ENCODE measurements at places on chromosomes 1 and 21.
A peak's percentile ranks its signal among the peaks of the same experiment; 100 is the strongest.

GRCh38 chr1:29645586-29645985, 409.3 kb downstream of the PTPRU start:
- peak overlapping the region; percentile 60 for H3K27ac ChIP-seq
- no peaks in the 10 kb centered on the region for H3K36me3 ChIP-seq
- H3K4me1 ChIP-seq = no peaks in the 10 kb centered on the region
- DNase-seq = no peak
- H3K27me3 ChIP-seq = peaks cover 9% of the 10 kb centered on the region
- no peak overlapping the region for H3K4me3 ChIP-seq

GRCh38 chr1:244678697-244679096, 25.8 kb downstream of the DESI2 start:
- peaks cover 3% of the 10 kb centered on the region for H3K4me1 ChIP-seq
- DNase-seq = no peak
- peaks cover 79% of the 10 kb centered on the region for H3K36me3 ChIP-seq
- no peak overlapping the region for H3K4me3 ChIP-seq

GRCh38 chr1:166972826-166973225, 2.5 kb downstream of the ILDR2 start:
- no peak for DNase-seq
- no peak overlapping the region for H3K4me3 ChIP-seq
- no peaks in the 10 kb centered on the region for H3K36me3 ChIP-seq
- peaks cover 61% of the 10 kb centered on the region for H3K27me3 ChIP-seq

- no peak for DNase-seq
- H3K4me1 ChIP-seq = no peaks in the 10 kb centered on the region
- peaks cover 7% of the 10 kb centered on the region for H3K27me3 ChIP-seq
Measured at GRCh38 chr1:78279051-78279450, 211.7 kb upstream of the PTGFR start.

- peaks cover 5% of the 10 kb centered on the region for H3K36me3 ChIP-seq
- no peak overlapping the region for H3K4me3 ChIP-seq
- peaks cover 68% of the 10 kb centered on the region for H3K4me1 ChIP-seq
- DNase-seq = no peak
Measured at GRCh38 chr1:218357211-218357892, 12.2 kb downstream of the TGFB2 start.

DNA sequence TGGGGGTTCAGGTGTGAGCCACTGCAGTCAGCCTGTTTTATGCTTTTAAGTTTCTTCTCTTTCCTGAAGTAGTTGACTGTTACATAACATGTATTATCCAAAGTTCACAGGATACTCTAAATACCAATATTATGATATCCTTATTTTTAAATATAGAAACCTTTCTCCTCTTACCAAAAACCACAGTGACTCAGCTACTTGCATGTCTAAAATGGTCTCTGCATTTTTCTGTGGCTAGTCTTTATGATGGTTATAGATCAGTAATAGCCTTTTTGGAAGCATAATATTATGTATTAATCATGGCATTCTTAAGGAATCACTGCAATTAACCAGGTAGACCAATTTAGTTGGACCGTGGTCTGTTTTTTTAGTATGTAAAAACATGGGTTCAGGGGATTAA, 210.8 kb upstream of the CACYBP start:
- no peaks in the 10 kb centered on the region for H3K4me1 ChIP-seq
- H3K4me3 ChIP-seq = no peak overlapping the region
- H3K36me3 ChIP-seq = no peaks in the 10 kb centered on the region
- no peaks in the 10 kb centered on the region for H3K27me3 ChIP-seq
- no peak for DNase-seq

GRCh38 chr1:20711285-20712214, 6.3 kb downstream of the KIF17 start:
- DNase-seq = peak; percentile 53
- no peak overlapping the region for H3K4me3 ChIP-seq
- peaks cover 24% of the 10 kb centered on the region for H3K4me1 ChIP-seq
- H3K27me3 ChIP-seq = peaks cover 11% of the 10 kb centered on the region
- no peaks in the 10 kb centered on the region for H3K36me3 ChIP-seq

DNA sequence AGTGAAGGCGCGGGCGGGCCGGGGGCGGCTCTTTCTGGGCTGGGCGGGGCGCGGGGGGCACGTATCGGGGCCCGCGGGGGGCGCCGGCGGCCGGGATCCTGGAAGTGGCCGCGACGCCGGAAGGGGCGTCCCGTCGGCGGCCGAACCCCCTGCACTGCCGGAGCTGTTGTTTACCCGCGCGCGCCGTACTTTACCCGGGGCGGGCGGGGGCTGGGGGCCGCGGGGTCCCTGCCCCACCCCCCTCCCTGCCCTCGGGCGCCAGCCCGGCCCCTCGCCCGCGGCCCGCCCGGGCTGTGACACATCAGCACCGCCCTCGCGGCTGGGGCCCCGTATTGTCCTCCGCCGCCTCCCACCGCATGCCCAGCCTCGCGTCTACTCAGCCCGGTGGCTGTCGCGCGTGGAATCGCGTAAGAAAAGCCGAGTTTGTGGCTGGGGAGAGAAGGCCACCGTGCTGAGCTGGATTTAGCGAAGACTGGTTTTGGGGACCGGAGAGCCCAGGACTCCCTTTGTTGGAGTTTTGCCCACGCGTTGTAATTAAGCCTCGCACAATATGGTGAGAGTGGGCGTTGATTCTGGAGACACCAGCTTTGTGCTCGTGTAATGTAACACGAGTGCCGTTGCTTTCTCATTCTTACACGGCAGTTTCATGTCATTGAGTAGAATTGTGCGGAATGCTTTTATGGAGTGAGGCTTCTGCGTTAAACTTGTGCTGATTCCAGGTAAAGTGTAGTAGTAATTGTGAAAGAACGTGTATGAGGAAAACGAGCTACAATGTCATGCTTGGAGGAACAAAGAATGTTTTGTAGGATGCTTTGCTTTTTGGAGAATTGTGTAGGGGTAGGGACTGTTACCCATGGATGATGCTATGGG, 559 bp downstream of the BACH1 start:
- peak overlapping the region; percentile 94 for H3K4me3 ChIP-seq
- H3K36me3 ChIP-seq = peaks cover 26% of the 10 kb centered on the region
- DNase-seq = no peak
- H3K4me1 ChIP-seq = peaks cover 45% of the 10 kb centered on the region
- peak overlapping the region; percentile 88 for H3K27ac ChIP-seq
- peaks cover 3% of the 10 kb centered on the region for H3K27me3 ChIP-seq

DNA sequence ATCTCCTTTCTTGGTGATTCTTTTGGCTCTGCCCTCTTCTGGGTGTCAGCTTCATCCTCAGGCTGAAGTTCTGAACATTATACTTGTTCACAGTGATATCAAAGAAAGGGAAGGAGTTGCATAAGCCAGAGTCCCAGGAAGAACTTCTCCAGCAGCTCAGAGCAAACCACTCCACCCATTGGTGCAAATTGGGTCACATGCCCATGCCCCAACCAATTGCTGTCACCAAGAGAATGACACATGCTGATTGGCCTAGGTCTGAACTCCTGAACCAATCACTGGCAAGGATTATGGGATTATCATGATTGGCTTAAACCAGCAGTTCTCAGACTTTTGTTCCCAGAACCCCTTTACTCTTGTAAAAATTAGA, 256.5 kb upstream of the TMEM51 start:
- no peak for DNase-seq
- peaks cover 11% of the 10 kb centered on the region for H3K27me3 ChIP-seq
- no peak overlapping the region for H3K4me3 ChIP-seq

- peaks cover 10% of the 10 kb centered on the region for H3K27me3 ChIP-seq
- peaks cover 53% of the 10 kb centered on the region for H3K4me1 ChIP-seq
- no peak for DNase-seq
- no peaks in the 10 kb centered on the region for H3K36me3 ChIP-seq
Measured at GRCh38 chr21:42624095-42624790, 29.2 kb upstream of the PDE9A start.

DNA sequence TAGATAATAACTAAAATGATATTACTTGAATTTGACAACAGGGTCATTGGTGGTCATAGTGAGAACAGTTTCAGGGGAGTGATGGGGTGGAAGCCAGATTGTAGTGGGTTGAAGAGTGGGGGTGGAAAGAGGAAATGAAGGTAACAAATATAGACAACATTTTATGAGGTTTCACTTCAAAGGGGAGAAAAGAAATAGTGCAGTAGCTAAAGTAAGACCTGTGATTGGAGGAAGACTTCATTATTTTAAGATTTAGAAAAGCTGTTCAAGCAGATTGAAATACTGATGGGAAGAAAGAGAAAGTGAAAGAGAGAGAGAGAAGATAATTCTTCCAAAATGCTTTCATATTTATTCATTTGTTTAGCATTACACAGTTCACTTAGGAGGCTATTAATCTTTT, 52.0 kb upstream of the KCNA3 start:
- no peak for DNase-seq
- H3K4me3 ChIP-seq = no peak overlapping the region
- H3K36me3 ChIP-seq = no peaks in the 10 kb centered on the region
- no peak overlapping the region for H3K27ac ChIP-seq
- no peaks in the 10 kb centered on the region for H3K4me1 ChIP-seq

DNA sequence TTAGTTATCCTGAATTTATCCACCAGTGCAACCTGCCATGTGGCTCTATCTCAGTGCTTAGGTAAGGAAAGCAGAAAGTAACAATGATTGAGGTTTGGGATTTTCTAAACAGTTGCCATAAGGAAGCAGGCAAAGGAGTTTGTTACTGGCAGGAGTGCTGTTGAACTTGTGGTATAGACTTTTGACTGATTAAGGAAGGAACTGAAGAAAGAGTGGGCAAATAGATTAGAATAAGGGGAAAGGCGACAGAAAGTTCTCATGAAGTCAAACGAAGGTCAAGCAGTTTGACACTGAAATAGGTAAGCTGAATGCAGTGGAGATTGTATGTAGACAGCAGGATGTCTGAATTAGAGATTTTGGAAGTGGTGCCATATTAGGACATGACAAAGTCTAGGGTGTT, 24.2 kb upstream of the CR2 start:
- H3K27ac ChIP-seq = no peak overlapping the region
- no peaks in the 10 kb centered on the region for H3K36me3 ChIP-seq
- H3K27me3 ChIP-seq = peaks cover 14% of the 10 kb centered on the region
- no peak overlapping the region for H3K4me3 ChIP-seq
- DNase-seq = no peak
- no peaks in the 10 kb centered on the region for H3K4me1 ChIP-seq

DNA sequence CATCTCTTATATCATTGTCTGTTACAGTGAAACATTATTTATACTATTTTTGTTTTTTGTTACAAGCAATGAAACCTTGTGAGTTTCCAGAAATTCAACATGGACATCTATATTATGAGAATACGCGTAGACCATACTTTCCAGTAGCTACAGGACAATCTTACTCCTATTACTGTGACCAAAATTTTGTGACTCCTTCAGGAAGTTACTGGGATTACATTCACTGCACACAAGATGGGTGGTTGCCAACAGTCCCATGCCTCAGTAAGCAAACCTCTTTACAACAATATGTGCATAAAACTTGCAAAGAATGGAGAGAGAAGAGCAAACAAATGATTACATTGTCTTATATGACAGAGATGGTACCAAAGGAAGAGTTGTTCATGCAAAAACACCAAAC, 22.4 kb downstream of the CFHR4 start:
- no peaks in the 10 kb centered on the region for H3K27me3 ChIP-seq
- no peak for DNase-seq
- H3K36me3 ChIP-seq = no peaks in the 10 kb centered on the region
- H3K27ac ChIP-seq = no peak overlapping the region
- no peaks in the 10 kb centered on the region for H3K4me1 ChIP-seq
- H3K4me3 ChIP-seq = no peak overlapping the region

DNA sequence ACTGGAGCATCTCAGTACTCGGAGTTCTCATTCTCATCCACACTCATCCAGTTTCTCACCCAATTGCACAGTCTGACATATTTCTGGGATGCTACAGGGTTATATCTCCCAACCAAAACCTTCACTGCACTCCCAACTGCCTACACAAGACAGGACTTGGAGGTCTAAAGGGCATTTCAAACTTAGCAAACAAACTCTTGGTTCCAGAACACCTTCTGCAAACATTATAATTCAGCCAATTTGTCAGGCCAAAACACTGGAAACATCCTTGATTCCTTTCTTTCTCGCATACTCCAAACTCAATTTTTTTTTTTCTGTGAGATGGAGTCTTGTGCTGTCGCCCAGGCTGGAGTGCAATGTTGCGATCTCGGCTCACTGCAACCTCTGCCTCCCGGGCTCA, 7.9 kb downstream of the SLAMF1 start:
- DNase-seq = no peak
- H3K4me1 ChIP-seq = peaks cover 26% of the 10 kb centered on the region
- H3K4me3 ChIP-seq = no peak overlapping the region
- peaks cover 3% of the 10 kb centered on the region for H3K27me3 ChIP-seq

DNA sequence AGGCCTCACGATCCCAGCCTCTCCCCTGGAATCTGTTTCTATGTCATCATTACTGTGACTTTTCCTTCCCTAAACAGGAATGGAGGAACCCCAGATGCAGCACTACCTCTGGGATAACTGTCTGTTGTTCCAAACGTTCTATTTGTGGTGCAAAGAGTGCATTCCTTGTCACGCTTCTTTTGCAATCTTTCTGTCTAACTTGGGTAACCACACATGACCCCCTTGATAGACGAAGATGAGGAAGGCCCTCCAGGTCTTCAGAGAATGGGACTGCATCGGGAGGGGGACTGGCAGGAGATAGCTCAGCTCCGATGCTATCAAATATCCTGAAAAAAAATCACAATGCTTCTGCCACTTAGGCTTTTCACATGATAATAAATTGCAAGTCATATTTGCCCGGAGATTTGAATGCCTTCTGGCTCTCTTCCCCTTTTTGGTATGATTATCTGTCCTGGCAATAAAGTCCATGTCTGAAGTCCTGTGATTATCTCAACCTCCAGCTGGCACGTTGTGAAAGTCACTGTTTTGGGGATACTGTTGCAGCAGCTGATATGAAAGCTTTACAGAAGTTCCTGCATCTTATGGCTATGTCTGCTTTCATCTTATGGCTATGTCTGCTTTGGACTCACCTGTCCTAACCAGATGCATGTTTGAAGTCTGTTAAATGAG, 148.7 kb upstream of the LMO4 start:
- peaks cover 65% of the 10 kb centered on the region for H3K4me1 ChIP-seq
- no peak overlapping the region for H3K27ac ChIP-seq
- H3K27me3 ChIP-seq = no peaks in the 10 kb centered on the region

GRCh38 chr21:41742073-41742875, 24.6 kb downstream of the RIPK4 start:
- no peak overlapping the region for H3K4me3 ChIP-seq
- DNase-seq = no peak
- H3K4me1 ChIP-seq = peaks cover 19% of the 10 kb centered on the region
- H3K27me3 ChIP-seq = peaks cover 11% of the 10 kb centered on the region
- H3K36me3 ChIP-seq = peaks cover 15% of the 10 kb centered on the region
- H3K27ac ChIP-seq = no peak overlapping the region

DNA sequence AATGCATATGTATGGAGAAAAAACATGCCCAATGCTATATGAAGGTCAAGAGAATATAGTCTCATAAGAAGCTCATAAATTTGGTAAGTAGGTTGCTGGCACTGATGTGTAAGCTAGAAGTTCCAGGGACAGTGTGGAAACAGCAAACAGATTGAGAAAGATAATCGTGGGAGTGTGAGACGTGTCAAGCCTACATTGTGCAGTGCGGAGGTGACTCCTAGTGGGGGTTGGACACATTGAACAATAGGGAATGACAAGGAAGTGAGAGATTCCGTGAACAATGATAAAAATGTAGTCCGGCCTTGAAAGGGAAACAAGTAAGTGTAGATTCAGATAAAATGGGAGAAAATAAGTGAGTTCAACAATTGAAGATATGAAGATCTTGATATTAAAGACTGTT, 788.4 kb upstream of the PRMT6 start:
- DNase-seq = peak; percentile 8
- no peak overlapping the region for H3K27ac ChIP-seq
- H3K4me3 ChIP-seq = no peak overlapping the region
- no peaks in the 10 kb centered on the region for H3K36me3 ChIP-seq
- H3K4me1 ChIP-seq = no peaks in the 10 kb centered on the region

- no peaks in the 10 kb centered on the region for H3K27me3 ChIP-seq
- no peak overlapping the region for H3K4me3 ChIP-seq
- H3K27ac ChIP-seq = no peak overlapping the region
- peaks cover 43% of the 10 kb centered on the region for H3K36me3 ChIP-seq
- DNase-seq = no peak
- peaks cover 25% of the 10 kb centered on the region for H3K4me1 ChIP-seq
Measured at GRCh38 chr1:206590025-206590758, 22.1 kb downstream of the EIF2D start.

Data from nephron progenitor cell (in vitro differentiated cells).